WTC11 (cell line): ENCODE measurements at places on chromosomes 6 and 20. TPM values are rescaled to one million over a fixed set of nuclear protein-coding genes. Genes with fewer than 3 reads are reported as not detected.
A peak's percentile ranks its signal among the peaks of the same experiment; 100 is the strongest.

GRCh38 chr20:52552181-52552872, 360.7 kb upstream of the ZFP64 start:
- peaks cover 7% of the 10 kb centered on the region; the same call in 1 of the 2 replicates for H3K36me3 ChIP-seq
- peaks cover 3% of the 10 kb centered on the region; the same call in 1 of the 2 replicates for H3K4me1 ChIP-seq
- no peak overlapping the region for H3K27ac ChIP-seq

GRCh38 chr20:24820345-24820744, 128.7 kb upstream of the CST7 start:
- H3K27me3 ChIP-seq = no peaks in the 10 kb centered on the region
- no peaks in the 10 kb centered on the region for H3K36me3 ChIP-seq

- no peak for DNase-seq
- peaks cover 15% of the 10 kb centered on the region for H3K4me1 ChIP-seq
- H3K36me3 ChIP-seq = no peaks in the 10 kb centered on the region
- H3K27me3 ChIP-seq = no peaks in the 10 kb centered on the region
These were observed 24.1 kb upstream of the NOL4L start for GRCh38 chr20:32609111-32609773.

Gene HEY2
- 10.6 to 12.3 TPM (median 11.5 TPM) in 3 replicates for total RNA-seq

DNA sequence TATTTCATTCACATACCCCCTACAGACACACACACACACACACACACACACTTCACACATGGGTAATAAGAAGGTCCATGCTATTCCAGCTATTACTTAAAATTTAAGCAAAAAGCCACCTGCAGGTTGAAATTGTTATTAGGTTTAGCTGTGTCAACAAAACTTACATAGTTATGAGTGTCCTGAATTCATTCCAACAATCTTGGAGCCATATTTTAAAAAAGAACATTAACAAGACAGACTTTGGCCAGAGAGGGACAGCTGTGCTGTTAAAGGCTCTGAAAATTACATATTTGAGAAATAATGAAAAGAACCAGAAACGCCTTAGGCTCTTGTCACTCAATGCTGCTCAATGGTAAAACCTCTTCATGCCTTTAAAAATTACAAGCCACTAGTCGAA, 455.3 kb downstream of the EPM2A start:
- H3K36me3 ChIP-seq = no peaks in the 10 kb centered on the region
- no peaks in the 10 kb centered on the region for H3K27me3 ChIP-seq
- H3K4me3 ChIP-seq = no peak overlapping the region
- DNase-seq = no peak

GRCh38 chr20:63085151-63085861, 78.5 kb upstream of the BHLHE23 start:
- H3K36me3 ChIP-seq = no peaks in the 10 kb centered on the region
- peak; percentile 17 for DNase-seq
- no peak overlapping the region for H3K4me3 ChIP-seq
- H3K27me3 ChIP-seq = peaks cover under 1% of the 10 kb centered on the region; the same call in 1 of the 2 replicates

Gene MARCKS
- 95.1 to 128 TPM (median 126 TPM) in 3 replicates for total RNA-seq

- no peak overlapping the region for H3K27ac ChIP-seq
- peaks cover 6% of the 10 kb centered on the region for H3K4me1 ChIP-seq
- H3K4me3 ChIP-seq = no peak overlapping the region
- DNase-seq = no peak
- H3K36me3 ChIP-seq = no peaks in the 10 kb centered on the region
These were observed 25.4 kb upstream of the IYD start for GRCh38 chr6:150343434-150343833.

DNA sequence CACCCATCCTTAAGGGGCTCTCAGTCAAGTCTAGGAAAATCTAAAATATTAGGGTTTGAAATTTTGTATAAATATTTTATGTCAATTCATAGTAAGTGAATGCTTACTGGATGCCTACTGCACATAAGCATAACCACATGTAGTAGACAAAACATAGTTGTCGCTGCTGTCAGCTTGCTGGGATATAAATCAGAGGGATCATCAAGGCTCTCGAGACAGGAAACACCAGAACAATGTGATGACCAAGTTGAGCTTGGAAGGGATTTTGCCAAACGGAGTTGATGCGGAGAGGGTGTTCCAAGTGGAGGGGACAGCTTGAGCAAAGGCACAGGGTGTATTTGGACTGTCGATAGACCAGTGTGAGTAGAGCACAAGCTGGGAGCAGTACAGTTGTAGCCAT, 105.8 kb upstream of the SUPT3H start:
- H3K36me3 ChIP-seq = no peaks in the 10 kb centered on the region
- no peak overlapping the region for H3K27ac ChIP-seq

DNA sequence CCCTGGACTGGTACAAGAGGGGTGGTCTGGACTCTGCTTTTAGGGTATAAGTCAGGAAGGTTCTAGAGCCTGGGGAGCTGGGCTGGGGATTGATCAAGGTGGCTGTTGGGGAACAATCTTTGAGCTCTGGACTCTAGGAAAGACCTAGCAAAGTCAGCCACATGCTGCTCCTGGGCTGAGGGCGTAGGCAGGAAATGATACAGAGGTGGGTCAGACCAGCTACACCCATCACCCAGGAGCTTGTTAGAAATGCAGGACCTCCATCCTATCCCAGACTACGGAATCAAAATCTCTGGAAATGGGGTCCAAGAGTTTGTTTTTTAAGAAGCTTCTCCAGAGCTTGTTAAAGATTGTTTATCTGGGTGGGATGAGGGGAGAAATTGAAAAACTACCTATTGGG, 9.4 kb downstream of the ADTRP start:
- no peaks in the 10 kb centered on the region; the same call in none of the 2 replicates for H3K27me3 ChIP-seq
- no peaks in the 10 kb centered on the region for H3K36me3 ChIP-seq
- no peak for DNase-seq
- no peak overlapping the region for H3K27ac ChIP-seq
- peaks cover 80% of the 10 kb centered on the region for H3K4me1 ChIP-seq

GRCh38 chr6:158498362-158498761, 61.5 kb upstream of the TMEM181 start:
- H3K27ac ChIP-seq = no peak overlapping the region
- no peak for DNase-seq
- no peaks in the 10 kb centered on the region; the same call in 1 of the 2 replicates for H3K27me3 ChIP-seq
- no peaks in the 10 kb centered on the region for H3K4me1 ChIP-seq

- H3K27me3 ChIP-seq = peaks cover 8% of the 10 kb centered on the region
- no peak overlapping the region for H3K4me3 ChIP-seq
- peaks cover 27% of the 10 kb centered on the region for H3K4me1 ChIP-seq
- no peak for DNase-seq
- H3K36me3 ChIP-seq = peaks cover 16% of the 10 kb centered on the region
These were observed 12.8 kb upstream of the MDFI start for GRCh38 chr6:41625442-41625841.

DNA sequence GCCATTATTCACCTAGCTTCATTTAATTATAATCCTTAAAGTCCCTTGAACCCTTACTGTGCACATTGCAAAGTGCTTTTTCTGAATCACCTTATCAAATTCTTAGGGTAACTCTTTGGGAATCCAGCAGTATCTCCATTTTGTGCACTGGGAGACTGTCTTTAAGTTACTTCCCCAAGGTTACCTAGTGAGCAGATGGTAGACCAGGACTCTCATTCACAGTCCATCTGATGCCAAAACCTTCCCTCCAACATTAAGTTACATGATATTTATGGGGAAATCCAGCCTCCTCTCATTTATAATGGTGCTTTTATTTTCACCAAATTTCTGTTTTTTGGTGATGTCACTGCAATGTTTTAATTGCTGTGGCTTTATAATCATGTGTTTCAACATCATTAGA, 75.7 kb downstream of the NCOA7 start:
- no peak overlapping the region for H3K4me3 ChIP-seq
- no peaks in the 10 kb centered on the region for H3K27me3 ChIP-seq
- peaks cover 16% of the 10 kb centered on the region for H3K4me1 ChIP-seq
- H3K36me3 ChIP-seq = no peaks in the 10 kb centered on the region
- DNase-seq = no peak
- H3K27ac ChIP-seq = peak overlapping the region; percentile 53; the same call in 1 of the 2 replicates

DNA sequence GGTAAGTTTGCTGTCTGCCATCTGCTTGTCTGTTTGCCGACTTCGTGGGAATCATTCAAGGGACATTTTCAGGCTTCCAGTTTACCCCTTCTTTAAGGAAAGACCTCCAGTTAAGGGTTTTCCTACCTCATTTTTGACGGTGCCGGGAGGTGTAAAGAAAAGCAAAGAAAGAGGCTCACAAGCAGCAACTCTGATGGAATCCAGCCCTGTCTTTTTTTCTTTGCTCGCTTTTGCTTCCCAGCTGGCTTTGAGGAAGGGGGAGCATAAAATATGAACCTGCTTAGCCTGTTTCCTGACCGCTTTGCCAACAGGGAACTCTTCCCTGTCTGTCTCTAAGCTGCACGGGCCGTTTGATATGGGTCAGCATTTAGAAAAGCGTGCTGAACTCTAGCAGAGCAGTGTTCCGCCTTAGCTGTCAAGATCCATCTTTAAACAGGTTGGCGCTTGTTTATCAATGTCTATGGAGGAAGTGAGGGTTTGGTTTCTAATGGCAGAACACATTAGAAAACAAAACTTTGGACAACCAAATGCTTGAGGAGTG, 13.8 kb downstream of the SYTL3 start:
- no peaks in the 10 kb centered on the region for H3K36me3 ChIP-seq
- H3K4me1 ChIP-seq = peaks cover 21% of the 10 kb centered on the region
- H3K27ac ChIP-seq = no peak overlapping the region

DNA sequence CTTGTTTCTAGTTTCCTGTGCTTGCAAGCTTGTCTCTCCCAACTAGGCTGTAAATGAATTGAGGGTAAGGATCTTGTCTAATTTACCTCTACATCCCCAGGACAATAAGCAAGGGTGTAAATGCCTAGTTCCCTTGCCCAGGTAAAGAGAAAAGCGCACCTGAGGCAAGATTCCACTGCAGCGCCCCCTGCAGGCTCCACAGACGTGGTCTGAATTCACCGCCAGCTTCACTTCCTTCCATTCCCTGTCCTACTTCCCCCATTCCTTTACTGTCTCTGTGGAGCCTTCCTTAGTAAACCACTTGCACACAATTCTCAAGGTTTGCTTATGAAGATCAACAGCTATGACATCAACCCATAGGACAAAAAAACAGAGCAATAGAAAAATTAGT, 42.3 kb downstream of the ANKEF1 start:
- peak; percentile 77 for DNase-seq
- no peak overlapping the region for H3K4me3 ChIP-seq
- H3K4me1 ChIP-seq = no peaks in the 10 kb centered on the region; the same call in 1 of the 2 replicates
- H3K36me3 ChIP-seq = no peaks in the 10 kb centered on the region
- no peak overlapping the region for H3K27ac ChIP-seq

GRCh38 chr20:53547664-53548239, 45.9 kb downstream of the ZNF217 start:
- H3K4me1 ChIP-seq = peaks cover 4% of the 10 kb centered on the region
- no peaks in the 10 kb centered on the region for H3K27me3 ChIP-seq
- H3K4me3 ChIP-seq = no peak overlapping the region
- DNase-seq = peak; percentile 39
- peak overlapping the region; percentile 79; the same call in 1 of the 2 replicates for H3K27ac ChIP-seq

GRCh38 chr6:167560673-167561569, 236.0 kb downstream of the TTLL2 start:
- 0 out of 2 replicates have a peak, but pooled peaks cover 3% of the 10 kb centered on the region for H3K27me3 ChIP-seq
- H3K4me3 ChIP-seq = no peak overlapping the region
- H3K4me1 ChIP-seq = peaks cover 9% of the 10 kb centered on the region
- no peak for DNase-seq

- peaks cover 84% of the 10 kb centered on the region for H3K4me1 ChIP-seq
- no peaks in the 10 kb centered on the region for H3K36me3 ChIP-seq
- H3K27ac ChIP-seq = peak overlapping the region; percentile 28
- no peaks in the 10 kb centered on the region for H3K27me3 ChIP-seq
These were observed 111.1 kb upstream of the DST start for GRCh38 chr6:56753811-56754210.

GRCh38 chr20:46073024-46073423, 16.7 kb downstream of the NCOA5 start:
- DNase-seq = no peak
- peaks cover 20% of the 10 kb centered on the region for H3K4me1 ChIP-seq
- peaks cover 16% of the 10 kb centered on the region for H3K36me3 ChIP-seq
- H3K27me3 ChIP-seq = no peaks in the 10 kb centered on the region
- no peak overlapping the region for H3K4me3 ChIP-seq
- no peak overlapping the region for H3K27ac ChIP-seq

GRCh38 chr6:75220357-75220756, 14.5 kb upstream of the COL12A1 start:
- no peaks in the 10 kb centered on the region for H3K27me3 ChIP-seq
- DNase-seq = no peak
- no peak overlapping the region for H3K27ac ChIP-seq
- peaks cover 15% of the 10 kb centered on the region for H3K4me1 ChIP-seq
- H3K36me3 ChIP-seq = no peaks in the 10 kb centered on the region

DNA sequence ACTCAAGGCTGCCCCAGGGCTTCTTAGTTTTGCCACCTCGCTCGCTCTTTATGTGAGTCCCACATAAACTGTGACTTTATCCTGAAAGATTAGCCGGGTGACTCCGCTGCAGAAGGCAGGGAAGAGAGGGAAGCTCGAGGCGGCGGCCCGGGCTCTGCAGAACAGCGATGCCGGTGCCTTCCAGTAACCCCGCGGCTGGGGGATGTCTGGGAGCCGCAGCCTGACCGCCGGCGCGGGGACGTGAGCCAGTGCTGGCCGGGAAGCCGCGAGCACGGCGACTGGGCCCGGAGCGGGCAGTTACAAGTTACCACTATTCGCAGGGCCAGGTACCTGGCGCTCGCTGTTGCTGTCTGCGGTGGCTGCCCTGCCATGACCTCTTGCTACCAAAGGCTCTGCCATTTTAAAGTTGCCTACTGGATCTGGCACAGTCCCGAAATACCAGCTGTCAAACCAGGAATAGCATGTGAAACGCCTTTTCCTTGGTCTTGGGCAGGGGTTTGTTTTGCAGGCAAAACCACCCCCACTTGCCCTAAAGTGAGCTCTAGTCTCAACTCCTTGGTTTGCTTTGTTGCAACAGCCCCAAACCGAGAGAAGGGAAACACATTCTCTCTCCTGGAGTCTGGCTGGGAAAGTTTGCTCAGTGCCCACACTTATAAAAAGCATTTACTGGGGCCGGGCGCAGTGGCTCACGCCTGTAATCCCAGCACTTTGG, 124.0 kb upstream of the SLC2A12 start:
- peaks cover 24% of the 10 kb centered on the region for H3K36me3 ChIP-seq
- H3K27ac ChIP-seq = peak overlapping the region; percentile 83; the same call in 1 of the 2 replicates
- H3K4me1 ChIP-seq = peaks cover 49% of the 10 kb centered on the region

DNA sequence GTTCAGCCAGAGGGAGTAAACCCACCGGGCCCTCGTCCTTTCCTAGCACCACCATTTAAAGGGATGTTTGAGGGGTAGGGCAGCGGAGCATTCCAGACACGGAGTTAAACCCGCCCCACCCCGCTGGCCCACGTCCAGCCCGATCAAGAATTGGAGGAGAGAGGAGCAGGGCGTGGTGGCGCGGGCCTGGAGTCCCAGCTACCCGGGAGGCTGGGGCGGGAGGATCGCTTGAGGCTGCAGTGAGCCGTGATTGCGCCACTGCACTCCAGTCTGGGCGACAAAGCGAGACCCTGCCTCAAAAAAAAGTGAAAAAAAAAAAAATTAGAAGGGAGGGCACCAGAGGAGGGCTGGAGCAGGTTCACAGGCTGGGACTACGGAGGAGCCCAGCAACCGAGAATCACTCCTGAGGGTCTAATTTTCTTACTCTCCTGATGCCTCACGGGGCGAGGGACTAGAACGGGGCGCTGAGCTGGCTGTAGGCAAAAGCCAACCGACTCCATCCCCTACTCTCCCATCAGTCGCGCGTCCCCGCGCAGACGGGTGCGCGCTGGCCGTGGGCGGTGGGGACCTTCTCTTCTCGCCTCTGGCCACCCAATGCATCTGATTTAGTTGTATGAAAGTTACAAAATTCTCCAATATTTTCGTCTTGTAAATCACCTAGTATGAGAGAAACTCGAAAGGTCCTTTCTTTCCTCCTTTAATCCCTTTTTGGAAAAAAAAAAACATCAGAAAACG, 6.1 kb upstream of the HSPA1B start:
- H3K4me1 ChIP-seq = peaks cover 65% of the 10 kb centered on the region
- peak overlapping the region; percentile 91 for H3K4me3 ChIP-seq
- peaks cover 4% of the 10 kb centered on the region; the same call in 1 of the 2 replicates for H3K36me3 ChIP-seq
- H3K27ac ChIP-seq = peak overlapping the region; percentile 98
- no peaks in the 10 kb centered on the region; the same call in 1 of the 2 replicates for H3K27me3 ChIP-seq
